Activated effector memory CD4-positive, alpha-beta T cell treated with Interleukin-2 at 50 U/mL for 16 hours (primary cell): ENCODE measurements at places on chromosomes 4 and X.

DNA sequence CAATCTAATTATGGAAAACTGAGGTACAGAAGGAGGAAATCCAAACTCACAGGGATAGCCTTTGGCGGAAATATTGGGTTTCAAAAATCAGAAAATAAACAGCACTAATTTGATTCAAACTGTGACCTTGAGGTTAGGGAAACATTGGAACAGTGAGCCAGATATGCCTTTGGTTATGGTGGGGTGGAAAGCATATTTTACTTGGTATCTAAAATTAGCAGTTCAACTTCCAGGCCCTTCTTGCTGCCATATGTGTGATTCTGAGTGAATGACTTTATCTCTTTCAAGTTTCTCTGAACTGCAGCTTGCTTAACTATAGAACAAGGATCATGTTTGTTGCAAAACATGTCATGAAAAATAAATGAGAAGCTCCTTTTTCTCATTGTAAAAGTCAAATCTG lies 240.9 kb upstream of the VEGFC start:
- DNase-seq, result no peak

- DNase-seq, result no peak
These were observed 6.5 kb upstream of the JADE1 start for GRCh38 chr4:128802680-128803628.

DNA sequence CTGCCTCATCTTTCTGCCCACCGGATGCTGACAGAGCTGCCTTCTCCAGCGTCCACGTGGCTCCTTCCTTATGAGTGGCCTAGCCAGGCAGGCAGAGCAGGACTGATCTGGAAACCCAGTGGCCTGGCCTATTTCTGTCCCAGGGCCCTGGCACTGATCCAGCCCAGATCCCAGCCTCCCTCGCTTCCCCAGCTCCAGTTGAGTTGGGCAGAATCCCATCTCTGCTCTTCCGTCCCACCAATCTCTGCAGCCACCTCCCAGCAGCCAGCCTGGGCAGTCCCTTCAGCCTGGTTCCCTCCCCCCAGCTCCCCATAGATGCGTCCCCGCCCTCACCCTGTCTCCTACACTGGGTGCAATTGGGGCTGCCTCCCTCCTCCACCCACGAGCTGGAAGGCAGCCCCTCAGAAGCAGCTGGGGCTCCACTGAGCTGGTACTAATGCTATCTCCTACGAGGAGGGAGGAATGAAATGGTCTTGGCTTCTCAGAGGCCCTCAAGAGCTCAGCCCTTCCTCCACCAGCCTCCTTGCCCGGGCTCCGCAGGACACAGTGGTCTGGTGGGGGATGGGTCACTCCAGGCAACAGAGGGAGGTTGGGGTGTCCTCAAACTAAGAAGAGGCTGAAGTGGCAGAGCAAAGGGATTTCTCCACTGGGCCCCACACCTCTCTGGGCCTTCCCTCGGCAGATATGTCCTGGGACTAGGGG lies 94.2 kb downstream of the PJA1 start:
- no peak for DNase-seq

- no peak for DNase-seq
These were observed 38.7 kb downstream of the CCSER1 start for GRCh38 chr4:90165883-90166282.

GRCh38 chr4:112753333-112753732 lies 116.4 kb downstream of the LARP7 start:
- no peak for DNase-seq

GRCh38 chr4:7874838-7875237 lies 64.8 kb downstream of the AFAP1 start:
- no peak for DNase-seq

- DNase-seq, result no peak
These were observed 358.4 kb upstream of the MAGEB16 start for GRCh38 chrX:35439692-35440091.

GRCh38 chr4:119139822-119140252 lies 4.2 kb downstream of the MYOZ2 start:
- DNase-seq, result no peak

- no peak for DNase-seq
These were observed 9.0 kb upstream of the S100P start for GRCh38 chr4:6684656-6685055.

- no peak for DNase-seq
These were observed 62.4 kb upstream of the MTM1 start for GRCh38 chrX:150506020-150506419.

DNA sequence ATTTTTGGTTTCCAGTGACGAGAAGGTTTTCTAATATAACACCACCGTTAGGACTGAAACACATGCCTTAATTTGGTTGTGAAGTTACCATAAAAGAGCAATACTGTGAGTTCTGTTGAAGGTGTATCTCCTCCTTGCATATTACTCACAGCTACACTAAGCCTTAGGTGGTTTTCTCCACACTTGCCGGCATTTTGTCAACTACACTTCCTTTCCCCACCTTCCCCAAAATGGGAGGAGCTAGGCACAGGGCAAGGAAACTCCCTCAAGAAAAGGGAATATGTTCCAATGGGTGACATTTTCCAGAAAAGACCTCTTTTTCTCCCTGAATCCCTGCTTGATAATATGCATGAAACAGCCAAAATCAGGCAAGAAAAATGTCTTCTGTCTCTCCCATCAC lies 44.8 kb downstream of the RELL1 start:
- no peak for DNase-seq

- no peak for DNase-seq
These were observed 278.5 kb downstream of the EPHA5 start for GRCh38 chr4:65391814-65392213.

- no peak for DNase-seq
These were observed 453.9 kb upstream of the ZFP42 start for GRCh38 chr4:187541666-187542065.

DNA sequence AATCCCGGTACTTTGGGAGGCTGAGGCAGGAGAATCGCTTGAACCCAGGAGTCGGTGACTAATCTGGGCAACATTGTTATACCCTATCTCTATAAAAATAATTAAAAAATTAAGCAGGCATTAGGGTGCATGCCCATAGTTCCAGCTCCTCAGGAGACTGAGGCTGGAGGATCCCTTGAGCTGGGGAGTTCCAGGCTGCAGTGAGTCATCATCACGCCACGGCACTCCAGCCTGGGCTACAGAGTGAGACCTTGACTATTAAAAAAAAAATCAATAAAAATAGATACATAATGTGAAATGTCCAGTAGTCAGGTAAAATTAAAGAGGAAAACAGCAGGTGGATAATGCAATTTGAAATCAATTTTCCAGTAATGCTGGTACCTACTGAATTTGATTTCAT lies 14.6 kb downstream of the ADGRL3 start:
- no peak for DNase-seq

DNA sequence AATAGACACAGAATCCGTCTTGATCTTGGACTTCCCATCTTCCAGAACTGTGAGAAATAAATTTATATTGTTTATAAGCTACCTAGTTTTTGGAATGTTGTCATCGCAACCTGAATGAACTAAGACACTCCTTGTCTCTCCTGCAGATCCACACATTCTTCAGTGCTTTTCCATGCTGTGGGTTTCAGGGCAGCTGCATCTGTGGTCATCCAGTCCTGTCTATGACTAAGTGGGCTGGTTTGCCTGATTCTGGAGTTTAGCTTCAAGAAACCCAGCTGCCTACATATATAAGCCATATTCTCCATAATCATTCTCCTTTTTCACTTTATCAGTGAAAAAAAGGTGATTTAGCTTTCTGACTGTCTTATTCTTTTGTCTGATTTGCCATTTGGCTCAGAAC lies 170.3 kb upstream of the KIT start:
- no peak for DNase-seq

DNA sequence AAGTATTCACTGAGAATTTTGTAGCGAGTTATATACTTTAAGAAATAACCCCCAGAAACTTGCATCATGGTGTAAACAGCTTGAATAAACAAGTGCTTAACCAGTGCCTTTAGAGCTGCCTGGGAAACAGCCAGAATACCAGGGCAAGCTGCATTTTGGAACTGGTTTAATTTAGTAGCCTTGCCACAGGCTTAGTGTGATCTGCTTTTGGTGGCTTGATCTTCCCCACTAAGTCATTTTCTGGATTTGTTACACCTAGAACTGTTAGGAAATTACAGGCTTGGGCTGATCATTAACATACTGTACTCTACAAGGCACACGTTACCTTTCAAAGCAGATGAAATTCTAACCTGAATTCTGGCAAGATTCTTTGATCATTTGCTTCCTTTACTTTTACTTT lies 35.4 kb downstream of the NPNT start:
- DNase-seq, result no peak

DNA sequence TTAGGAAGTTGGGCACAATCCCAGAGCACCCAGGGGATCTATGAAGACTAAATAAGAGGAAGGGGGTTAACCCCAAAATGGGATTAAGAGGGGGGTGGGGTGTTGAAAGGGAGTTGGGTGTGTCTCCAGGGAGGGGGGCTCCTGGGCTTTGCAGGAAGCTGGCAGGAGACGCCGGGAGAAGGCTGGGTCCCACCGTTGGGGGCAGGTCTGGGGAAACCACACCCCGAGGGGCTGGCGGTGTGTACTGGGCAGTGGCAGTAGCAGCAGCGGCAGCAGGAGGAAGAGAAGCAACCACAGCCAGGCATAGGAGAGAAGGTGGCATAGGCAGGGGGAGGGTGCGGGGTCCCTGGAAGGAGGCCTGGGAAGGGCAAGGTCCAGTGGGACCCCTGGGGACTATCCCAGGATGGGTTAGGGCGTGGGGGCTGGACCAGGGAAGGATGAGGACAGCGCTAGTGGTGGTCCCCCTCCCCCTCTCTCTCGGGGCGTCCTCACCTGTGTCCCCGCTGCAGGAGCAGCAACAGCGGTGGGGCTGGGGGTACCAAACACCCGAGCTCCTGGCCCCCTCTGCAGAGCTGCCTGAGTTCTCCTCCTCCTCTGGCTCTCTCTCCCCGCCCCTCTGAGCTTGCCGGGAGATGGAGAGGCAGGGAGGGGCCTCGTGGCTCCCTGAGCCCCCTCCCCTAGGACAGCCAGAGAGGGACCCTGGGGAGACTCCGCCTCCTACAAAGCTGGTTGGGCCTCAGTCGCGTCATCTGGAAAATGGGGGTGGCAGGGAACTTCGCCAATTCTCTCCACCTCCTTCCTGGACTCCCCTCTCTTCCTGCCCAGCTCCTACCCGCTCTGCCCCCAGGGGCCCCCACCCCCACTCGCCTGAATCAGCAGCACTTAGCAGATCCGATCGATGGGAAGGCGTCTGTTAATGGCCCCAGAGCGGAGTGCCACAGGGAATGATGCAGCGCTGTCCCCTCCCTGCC lies at the start of gene KCND1:
Gene KCND1, minus strand, starts transcription at position 596 of the 971 bp plus-strand sequence. CDS start 1,573 bp downstream, outside the sequence.
- DNase-seq, result no peak

DNA sequence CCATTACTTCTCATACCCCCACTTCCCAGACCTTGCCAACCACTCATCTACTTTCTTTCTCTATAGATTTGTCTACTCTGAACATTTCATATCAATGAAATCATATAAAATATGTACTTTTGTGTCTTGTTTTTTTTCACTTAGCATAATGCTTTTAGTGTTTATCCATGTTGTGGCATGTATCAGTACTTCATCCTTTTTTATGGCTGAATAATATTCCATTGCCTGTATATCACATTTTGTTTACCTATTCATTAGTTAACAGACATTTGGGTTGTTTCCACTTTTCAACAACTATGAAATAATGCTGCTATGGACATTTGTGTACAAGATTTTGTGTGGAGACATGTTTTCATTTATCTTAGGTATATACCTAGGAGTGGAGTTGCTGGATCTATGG lies 324.1 kb downstream of the OPHN1 start:
- DNase-seq, result no peak

- DNase-seq, result no peak
These were observed 184.1 kb upstream of the LEF1 start for GRCh38 chr4:108352664-108353308.
